Activated naive CD4-positive, alpha-beta T cell treated with anti-CD3 and anti-CD28 coated beads, Interleukin-2, amount 10 ng/mL, durations not matched to agents 7 days and 5 days (primary cell): ENCODE measurements at places on chromosomes 11 and 22.

DNA sequence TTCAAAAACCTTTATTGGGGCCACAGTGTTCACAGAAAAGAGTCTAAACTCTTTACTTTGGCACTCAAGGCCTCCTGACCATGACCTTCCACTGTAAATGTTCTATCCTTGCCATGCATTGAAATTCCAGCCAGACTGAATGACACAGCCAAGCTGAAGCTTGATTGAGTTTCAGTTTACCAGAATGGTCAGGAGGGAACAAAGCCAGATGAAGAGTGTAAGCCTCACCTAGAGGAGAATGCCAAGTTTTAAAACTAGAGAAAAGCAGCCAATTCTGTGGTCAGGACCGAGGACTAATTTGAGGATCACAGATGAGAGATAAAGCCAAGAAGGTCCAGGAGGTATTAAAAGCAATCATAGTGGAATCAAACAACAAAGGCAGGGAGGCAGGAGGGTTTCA lies 215.3 kb downstream of the KCNA4 start:
- no peaks in the 10 kb centered on the region for H3K4me1 ChIP-seq
- H3K27me3 ChIP-seq, result no peaks in the 10 kb centered on the region
- H3K4me3 ChIP-seq, result no peak overlapping the region
- no peak overlapping the region for H3K27ac ChIP-seq
- no peak for DNase-seq

- H3K27me3 ChIP-seq, result no peaks in the 10 kb centered on the region
- no peaks in the 10 kb centered on the region for H3K4me1 ChIP-seq
- no peaks in the 10 kb centered on the region for H3K36me3 ChIP-seq
- no peak for DNase-seq
Observed at GRCh38 chr11:101907815-101908214, 7.0 kb upstream of the CEP126 start.

GRCh38 chr11:94511932-94512781 lies at the start of gene C11orf97:
Gene C11orf97, plus strand, starts transcription at chr11:94512461. Its CDS starts 68 bp downstream, at chr11:94512529.
- peak within 1 kb of the TSS; percentile 57 for H3K4me3 ChIP-seq
- H3K27ac ChIP-seq, result no peak within 1 kb of the TSS
- peaks cover 41% of the 10 kb centered on the region for H3K27me3 ChIP-seq
- H3K4me1 ChIP-seq, result peaks cover 17% of the 10 kb centered on the region
- peak; percentile 70 for DNase-seq
- no peaks in the 10 kb centered on the region for H3K36me3 ChIP-seq

- H3K36me3 ChIP-seq, result no peaks in the 10 kb centered on the region
- no peaks in the 10 kb centered on the region for H3K4me1 ChIP-seq
- no peaks in the 10 kb centered on the region for H3K27me3 ChIP-seq
- no peak overlapping the region for H3K4me3 ChIP-seq
- no peak for DNase-seq
Observed at GRCh38 chr22:48827904-48828555, 999.6 kb downstream of the BRD1 start.

DNA sequence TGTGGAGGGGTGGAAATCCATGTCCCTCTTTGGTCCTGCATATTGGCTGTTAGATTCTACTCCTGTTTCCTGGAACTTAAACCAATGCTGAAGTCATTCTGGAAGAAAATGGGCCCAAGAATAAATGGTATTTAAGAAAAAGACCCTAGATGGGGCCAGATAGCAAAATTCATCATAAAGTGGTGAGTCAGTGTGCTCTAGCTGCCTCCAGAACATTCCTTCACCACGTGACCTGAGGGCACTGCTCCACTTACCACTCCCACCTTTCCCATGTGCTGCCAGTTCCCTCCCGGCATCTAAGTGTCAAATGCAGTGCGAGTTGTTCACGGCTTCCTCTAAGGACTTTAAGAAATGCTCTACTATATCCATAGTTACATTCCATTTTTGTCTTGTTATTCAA lies 30.9 kb upstream of the NAP1L4 start:
- no peak for DNase-seq
- H3K36me3 ChIP-seq, result peaks cover 59% of the 10 kb centered on the region

- H3K4me1 ChIP-seq, result no peaks in the 10 kb centered on the region
- peak; percentile 65 for DNase-seq
- H3K27me3 ChIP-seq, result peaks cover 29% of the 10 kb centered on the region
- no peaks in the 10 kb centered on the region for H3K36me3 ChIP-seq
- H3K4me3 ChIP-seq, result no peak overlapping the region
- H3K27ac ChIP-seq, result no peak overlapping the region
Observed at GRCh38 chr22:43884600-43885318, 7.1 kb downstream of the PNPLA5 start.

DNA sequence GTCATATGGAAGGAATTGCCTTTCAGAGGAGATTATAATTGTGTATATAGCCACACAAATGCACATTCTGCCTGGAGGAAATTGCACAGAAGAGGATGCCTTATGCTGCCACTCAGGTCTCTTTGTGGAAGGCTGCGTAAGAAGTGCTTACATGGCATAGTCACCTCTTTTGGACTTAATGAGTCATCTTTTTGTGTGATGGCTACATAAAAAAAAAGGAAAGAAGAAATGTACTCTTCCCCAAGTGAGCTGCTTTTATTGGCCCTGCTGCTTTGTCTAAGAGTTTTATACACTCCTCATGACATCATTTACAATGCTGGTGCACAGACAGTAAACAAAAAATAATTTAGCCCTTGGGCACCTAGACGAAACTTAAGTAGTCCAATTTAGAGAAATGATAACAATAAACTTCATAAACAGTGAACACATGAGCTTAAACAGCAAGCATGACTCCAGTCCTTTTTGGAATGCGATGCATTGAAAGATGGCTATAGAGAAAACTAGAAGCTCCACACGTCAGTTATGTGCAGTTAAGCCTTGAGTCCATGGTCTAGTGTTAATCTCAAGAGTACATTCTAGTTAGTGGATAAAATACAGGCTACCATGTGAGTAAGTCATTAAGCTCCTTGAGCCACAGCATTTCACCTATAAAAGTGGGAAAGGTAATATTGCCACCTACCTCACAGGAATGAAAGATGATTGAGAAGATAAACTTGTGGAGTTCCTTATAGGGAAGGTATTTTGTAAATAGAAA lies 12.0 kb downstream of the CSTPP1 start:
- no peak overlapping the region for H3K4me3 ChIP-seq
- no peak overlapping the region for H3K27ac ChIP-seq
- DNase-seq, result no peak
- no peaks in the 10 kb centered on the region for H3K27me3 ChIP-seq
- peaks cover 16% of the 10 kb centered on the region for H3K4me1 ChIP-seq
- peaks cover 4% of the 10 kb centered on the region for H3K36me3 ChIP-seq

- no peaks in the 10 kb centered on the region for H3K27me3 ChIP-seq
- H3K4me1 ChIP-seq, result peaks cover 30% of the 10 kb centered on the region
- no peak overlapping the region for H3K4me3 ChIP-seq
- peak; percentile 45 for DNase-seq
Observed at GRCh38 chr22:20027966-20028854, 7.3 kb downstream of the TANGO2 start.

DNA sequence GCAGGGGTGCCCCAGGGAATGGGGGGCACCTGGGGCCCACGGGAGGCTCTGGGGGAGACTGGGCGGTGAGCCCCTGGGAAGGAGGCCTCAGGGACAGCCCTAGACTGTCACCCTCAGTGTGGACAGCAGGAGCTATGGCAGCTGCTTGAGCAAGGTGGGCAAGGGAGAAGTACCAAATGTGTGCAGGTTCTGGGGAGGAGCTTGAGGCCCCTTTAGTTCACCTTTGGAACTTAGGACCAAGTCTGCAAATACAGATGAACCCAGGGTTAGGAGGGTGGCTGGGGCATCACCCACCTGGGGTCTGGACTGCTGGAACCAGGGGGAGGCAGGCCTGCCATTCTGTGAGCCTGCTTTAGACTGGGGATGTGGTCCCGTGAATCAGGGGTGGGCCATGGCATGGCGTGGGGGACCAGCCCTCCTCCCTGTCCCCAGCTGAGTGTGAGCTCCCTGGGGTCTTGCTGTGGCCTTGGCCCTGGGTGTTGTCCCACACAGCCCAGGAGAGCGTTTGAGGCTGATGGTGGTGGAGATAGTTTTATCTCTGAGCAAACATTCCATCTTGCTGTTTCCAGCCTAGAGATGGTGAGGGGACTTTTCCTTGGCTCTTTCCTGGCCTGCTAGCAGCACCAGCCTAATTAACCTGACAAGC lies 122.3 kb downstream of the KCNQ1 start:
- no peaks in the 10 kb centered on the region for H3K4me1 ChIP-seq
- H3K27ac ChIP-seq, result no peak overlapping the region
- H3K36me3 ChIP-seq, result no peaks in the 10 kb centered on the region
- no peak overlapping the region for H3K4me3 ChIP-seq
- no peak for DNase-seq
- no peaks in the 10 kb centered on the region for H3K27me3 ChIP-seq

- H3K27me3 ChIP-seq, result no peaks in the 10 kb centered on the region
- DNase-seq, result no peak
- H3K27ac ChIP-seq, result no peak overlapping the region
- H3K36me3 ChIP-seq, result peaks cover 57% of the 10 kb centered on the region
Observed at GRCh38 chr22:20829491-20830134, 29.0 kb downstream of the PI4KA start.

GRCh38 chr11:47391711-47392432 lies 13.5 kb upstream of the SPI1 start:
- H3K27ac ChIP-seq, result peak overlapping the region; percentile 49
- DNase-seq, result no peak
- peaks cover 59% of the 10 kb centered on the region for H3K4me1 ChIP-seq

DNA sequence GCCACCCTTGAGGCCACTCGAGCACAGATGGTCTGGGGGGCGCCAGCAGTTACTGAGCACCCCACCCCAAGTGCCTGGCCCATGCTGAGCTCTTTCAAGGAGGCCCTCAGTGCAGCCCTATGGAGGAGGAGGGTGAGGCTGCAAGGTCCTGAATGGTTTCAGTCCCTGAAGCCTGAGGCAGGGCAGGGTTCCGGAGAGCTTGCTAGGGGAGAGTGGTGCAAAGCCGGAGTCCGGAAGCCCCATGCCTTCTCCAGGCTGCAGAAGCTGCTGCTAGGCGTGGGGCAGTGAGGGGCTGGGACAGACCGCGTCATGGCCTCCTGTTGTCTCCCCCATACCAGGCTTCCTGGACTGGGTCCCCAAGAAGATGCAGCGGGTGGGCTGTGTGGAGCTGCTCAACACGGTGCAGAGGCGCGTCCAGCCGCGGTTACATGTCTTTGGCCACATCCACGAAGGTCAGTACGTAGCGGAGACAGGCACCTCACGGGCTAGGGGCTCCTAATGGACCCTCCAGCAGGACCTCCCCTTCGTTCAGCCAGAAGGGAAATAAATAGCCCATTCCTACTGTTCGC lies 90.6 kb downstream of the MPPED1 start:
- no peaks in the 10 kb centered on the region for H3K27me3 ChIP-seq
- DNase-seq, result no peak
- no peak overlapping the region for H3K27ac ChIP-seq
- no peaks in the 10 kb centered on the region for H3K36me3 ChIP-seq

- H3K27me3 ChIP-seq, result no peaks in the 10 kb centered on the region
- DNase-seq, result no peak
- peak overlapping the region; percentile 53 for H3K27ac ChIP-seq
- H3K36me3 ChIP-seq, result peaks cover 62% of the 10 kb centered on the region
Observed at GRCh38 chr22:30310881-30311771, 15.6 kb downstream of the TBC1D10A start.

GRCh38 chr11:28835790-28836189 lies 727.6 kb downstream of the METTL15 start:
- H3K27me3 ChIP-seq, result no peaks in the 10 kb centered on the region
- DNase-seq, result no peak
- no peaks in the 10 kb centered on the region for H3K36me3 ChIP-seq
- no peak overlapping the region for H3K27ac ChIP-seq

GRCh38 chr22:39514373-39514973 lies 5.9 kb upstream of the ATF4 start:
- no peak overlapping the region for H3K4me3 ChIP-seq
- peak; percentile 74 for DNase-seq
- peaks cover 38% of the 10 kb centered on the region for H3K4me1 ChIP-seq
- H3K36me3 ChIP-seq, result peaks cover 45% of the 10 kb centered on the region
- H3K27me3 ChIP-seq, result no peaks in the 10 kb centered on the region
- H3K27ac ChIP-seq, result peak overlapping the region; percentile 35

- no peak overlapping the region for H3K27ac ChIP-seq
- DNase-seq, result no peak
- H3K36me3 ChIP-seq, result peaks cover 2% of the 10 kb centered on the region
- H3K4me3 ChIP-seq, result no peak overlapping the region
- H3K27me3 ChIP-seq, result no peaks in the 10 kb centered on the region
Observed at GRCh38 chr11:128210148-128210940, 377.0 kb downstream of the ETS1 start.

GRCh38 chr11:30333405-30333804 lies 10.5 kb downstream of the ARL14EP start:
- H3K27ac ChIP-seq, result no peak overlapping the region
- H3K4me1 ChIP-seq, result peaks cover 11% of the 10 kb centered on the region
- H3K36me3 ChIP-seq, result peaks cover 41% of the 10 kb centered on the region

GRCh38 chr11:133776671-133777367 lies 68.5 kb downstream of the SPATA19 start:
- DNase-seq, result no peak
- H3K27ac ChIP-seq, result no peak overlapping the region
- H3K27me3 ChIP-seq, result peaks cover 9% of the 10 kb centered on the region
- H3K4me1 ChIP-seq, result no peaks in the 10 kb centered on the region
